NCI-H1417 (cell line): ENCODE measurements at places on chromosomes 12 and 14.
A peak's percentile ranks its signal among the peaks of the same experiment; 100 is the strongest.

- DNase-seq: no peak
These were observed 15.4 kb upstream of the MIA2 start for GRCh38 chr14:39218171-39218769.

- peak; percentile 69 for DNase-seq
These were observed 364.9 kb downstream of the GALC start for GRCh38 chr14:87628129-87628528.

DNA sequence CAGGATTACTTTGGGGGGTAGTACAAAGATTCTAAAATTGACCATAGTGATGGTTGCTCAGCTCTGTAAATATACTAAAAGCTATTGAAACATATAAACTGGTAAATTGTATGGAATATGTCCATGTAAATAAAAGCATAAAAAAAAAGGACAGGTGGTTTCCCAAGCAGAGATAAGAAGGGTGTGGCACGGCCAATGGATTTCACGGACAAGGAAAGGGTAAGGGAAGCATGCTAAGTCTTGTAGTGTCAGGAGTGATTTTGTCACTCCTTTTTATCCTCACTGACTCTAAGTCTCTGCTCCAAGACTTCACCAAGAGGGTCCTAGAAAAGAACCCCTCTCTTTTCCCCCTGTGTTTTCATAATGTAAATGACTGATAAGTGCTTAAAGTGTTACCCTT is 229.2 kb downstream of the SPTSSA start:
- DNase-seq: no peak

DNA sequence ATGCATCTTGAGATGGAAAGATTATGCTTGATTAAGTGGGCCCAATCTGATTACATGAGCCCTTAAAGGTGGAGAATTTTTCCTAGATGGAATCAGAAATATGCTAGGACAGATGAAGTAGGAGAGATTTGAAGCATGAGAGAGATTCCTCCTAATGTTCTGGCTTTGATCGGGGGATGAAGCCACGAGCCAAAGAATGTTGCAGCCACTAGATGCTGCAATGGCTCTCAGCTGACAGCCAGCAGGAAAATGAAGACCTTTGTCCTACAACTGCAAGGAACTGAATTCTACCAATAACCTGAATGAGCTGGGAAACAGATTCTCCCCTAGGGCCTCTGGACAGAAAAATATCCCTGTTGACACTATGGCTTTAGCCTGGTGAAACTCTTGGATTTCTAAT is 82.6 kb upstream of the ATP2B1 start:
- DNase-seq: no peak

DNA sequence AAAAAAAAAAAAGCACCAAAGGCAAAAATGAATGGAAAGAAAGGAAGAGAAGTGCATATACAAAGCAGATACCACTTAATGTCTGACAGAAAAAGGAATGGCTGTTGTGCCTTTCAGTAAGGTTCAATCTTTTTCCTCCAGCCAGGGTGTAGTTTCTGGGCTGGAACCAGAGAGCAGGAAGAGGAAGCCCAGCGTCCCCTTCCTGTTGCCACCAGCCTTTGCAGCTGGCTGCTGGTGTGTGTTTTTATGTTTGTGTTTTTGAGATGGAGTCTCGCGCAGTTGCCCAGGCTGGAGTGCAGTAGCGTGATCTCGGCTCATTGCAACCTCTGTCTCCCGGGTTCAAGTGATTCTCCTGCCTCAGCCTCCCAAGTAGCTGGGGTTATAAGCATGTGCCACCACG is 64.6 kb upstream of the LTA4H start:
- no peak for DNase-seq
